ENCODE measurements at places on chromosomes 4 and X.

GRCh38 chr4:71537551-71538065 lies 198.8 kb downstream of the SLC4A4 start:
- no peak for DNase-seq

DNA sequence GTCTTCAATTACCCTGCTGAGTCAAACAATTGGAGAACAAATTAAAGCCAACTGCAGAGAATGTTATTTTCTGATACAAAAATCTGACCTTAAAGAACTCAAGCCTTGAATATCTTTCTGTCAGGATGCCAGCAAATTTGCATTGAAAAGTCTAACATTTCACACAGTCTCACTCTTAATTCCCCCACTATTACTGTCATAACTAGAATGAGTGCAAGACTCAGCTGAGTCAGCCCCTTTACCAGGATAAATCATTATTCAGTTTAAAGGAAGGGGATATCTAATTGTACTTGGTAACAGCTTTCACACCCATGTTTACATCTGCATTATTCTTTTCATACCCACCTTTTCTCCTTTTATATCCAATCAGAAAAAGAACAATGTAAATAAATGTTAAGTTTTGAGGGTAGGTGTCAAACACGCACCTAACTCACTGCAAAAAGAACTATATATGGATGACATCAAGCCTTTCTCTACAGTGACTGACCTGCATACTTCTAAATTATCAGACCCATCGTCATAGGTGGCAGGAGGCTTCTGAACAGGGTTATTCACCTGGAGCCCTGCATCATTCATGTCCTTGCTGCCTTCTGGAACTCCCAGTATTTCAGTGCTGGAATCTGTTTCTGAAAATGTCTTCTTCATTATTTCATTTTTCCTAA lies 117.4 kb downstream of the TMA16 start:
- DNase-seq: no peak

DNA sequence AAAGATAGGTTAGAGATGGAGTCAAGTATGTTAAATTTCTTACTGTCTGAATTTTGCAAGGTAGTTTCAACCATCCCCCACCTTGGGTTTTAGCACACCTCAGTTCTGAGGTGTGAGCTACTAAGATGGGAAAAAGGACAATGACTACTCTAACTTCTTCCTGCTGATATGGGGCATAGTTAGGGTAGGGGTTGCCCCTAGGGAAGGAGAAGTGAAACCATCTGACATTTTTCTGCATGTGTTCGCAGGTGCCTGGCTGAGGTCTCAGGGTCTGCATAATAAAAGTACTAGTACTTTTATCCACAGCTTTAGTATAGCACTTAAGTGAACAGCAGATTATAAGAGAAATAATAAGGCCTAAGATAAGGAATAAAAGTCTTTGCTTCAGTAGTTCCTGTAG lies 129.5 kb upstream of the CYSLTR1 start:
- no peak for DNase-seq

DNA sequence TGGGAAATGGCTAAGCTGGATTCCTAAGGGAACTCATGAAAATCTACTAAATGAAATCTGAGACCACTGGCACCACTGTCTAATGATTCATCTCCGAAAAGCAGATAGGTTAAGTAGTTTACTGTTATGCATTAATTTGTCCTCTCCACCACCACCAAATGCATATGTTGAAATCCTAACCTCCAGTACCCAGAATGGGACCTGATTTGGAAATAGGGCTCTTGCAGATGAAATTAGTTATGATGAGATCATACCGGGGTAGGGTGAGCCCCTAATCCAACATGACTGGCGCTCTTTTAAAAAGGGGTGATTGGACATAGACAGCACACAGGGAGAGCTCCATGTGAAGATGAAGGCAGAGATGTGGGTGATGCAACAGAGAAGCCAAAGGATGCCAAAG lies 124.9 kb upstream of the GUCY1A1 start:
- DNase-seq: no peak

- peak; percentile 38 for DNase-seq
Observed at GRCh38 chr4:7625071-7625470, 190.3 kb upstream of the PSAPL1 start.

DNA sequence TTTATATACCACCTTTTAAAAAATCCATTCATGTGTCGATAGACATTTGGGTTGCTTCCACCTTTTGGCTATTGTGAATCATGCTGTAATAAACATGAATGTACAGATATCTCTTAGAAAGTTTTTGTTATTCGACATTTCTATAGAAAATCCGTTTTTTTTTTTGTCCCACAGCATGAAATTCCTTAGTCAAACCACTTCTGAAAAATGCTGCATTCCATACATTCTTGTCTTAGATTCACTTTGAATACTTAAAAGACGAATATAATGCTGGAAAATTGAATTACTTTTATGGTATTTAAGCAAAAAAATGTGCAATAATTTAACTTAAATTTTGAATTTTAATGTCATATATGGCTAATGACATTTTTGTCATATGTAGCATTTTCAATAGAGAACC lies 1345.5 kb downstream of the TECRL start:
- no peak for DNase-seq

DNA sequence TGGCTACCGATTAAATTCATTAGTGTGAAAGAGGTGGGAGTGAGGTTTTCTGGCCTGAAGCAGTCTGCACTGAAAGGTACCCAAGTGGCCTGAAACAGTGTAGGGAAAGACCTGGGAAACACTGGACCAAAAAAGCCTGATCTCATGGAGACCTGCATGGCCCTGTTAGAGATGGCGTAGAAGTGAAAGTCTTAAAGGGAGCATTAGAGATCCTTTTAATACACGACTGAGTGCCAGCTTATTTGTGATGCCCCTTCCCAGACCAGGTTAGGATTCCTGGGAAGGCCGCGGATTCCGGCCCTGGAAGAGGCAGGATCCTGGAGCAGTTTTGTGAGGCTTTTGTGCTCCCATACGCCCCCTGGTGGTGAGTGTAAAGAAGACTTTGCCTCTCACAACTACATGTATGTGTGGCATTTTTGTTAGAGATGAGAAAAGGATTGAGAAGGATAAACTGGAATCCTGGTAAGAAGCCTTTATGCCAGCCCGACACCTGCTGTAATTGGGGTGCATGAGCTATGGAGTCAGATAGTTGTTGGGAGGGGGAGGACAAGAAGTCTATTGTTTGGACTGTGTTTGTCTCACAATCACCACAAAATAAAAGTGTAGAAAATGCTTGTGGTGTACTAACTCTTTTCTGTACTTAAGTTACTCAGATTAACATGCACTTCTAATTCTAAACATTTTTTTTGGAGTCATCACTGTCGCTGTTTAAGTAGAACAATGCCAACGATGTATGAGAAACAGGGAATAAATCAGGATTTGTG lies 54.0 kb downstream of the JADE1 start:
- DNase-seq: peak; percentile 53

DNA sequence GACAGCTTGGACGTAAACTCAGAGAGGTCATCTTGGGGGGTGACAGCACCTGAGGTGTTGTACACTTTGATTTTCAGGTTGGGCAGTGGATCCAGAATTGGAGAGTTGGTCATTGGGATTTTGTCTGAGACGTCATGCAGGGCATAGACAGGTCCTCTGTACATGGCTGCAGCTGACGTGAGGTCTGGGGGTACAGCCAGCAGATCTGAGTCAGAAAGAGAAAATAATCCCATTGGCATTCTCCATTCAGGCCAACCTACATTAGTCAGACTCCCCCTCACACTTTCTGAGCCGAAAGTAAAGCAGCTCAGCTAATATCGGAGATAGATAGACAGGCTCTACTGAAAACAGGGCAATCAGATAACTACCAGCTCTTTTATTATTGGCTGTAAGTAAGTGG lies 329.7 kb downstream of the UNC5C start:
- DNase-seq: no peak

DNA sequence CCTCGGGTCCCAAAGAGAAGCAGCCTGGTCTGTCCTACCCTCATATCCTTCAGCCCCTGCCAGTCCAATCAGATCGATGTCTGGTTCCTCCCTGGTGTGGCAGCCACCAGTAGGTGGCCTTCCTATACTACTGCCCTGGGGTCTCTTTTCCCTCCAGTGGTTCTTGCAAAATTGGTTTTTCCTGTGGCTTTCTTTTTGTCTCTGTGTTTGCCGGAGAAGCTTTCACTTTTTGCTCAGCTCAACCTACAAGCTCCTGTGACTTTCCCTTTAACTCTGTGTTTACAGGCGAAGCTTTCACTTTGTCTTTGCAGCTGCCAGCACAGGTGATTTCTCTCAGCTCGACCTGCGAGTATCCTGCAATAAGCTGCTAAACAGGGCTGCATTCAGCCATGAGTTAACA lies 46.8 kb downstream of the UGT2A3 start:
- DNase-seq: no peak

DNA sequence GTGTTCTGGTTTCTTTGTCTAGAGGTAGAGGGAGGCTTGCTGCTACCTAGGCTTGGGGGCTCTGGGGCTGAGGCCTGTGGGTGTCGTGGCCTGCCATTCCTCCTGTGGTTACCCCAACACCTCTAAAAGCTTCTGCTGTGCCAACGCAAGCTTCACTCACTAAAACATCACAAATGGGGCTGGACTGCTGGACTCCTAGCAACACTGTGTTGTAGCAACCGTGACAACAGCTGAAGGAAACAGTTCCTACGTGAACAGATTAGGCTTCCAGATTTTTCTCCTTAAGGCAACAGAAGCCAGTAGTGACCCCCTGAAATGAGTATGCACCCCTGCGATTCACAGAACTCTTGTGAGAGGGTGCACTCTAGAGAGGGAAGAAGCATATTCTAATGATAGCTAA lies 138.3 kb upstream of the TEX13D start:
- DNase-seq: no peak

DNA sequence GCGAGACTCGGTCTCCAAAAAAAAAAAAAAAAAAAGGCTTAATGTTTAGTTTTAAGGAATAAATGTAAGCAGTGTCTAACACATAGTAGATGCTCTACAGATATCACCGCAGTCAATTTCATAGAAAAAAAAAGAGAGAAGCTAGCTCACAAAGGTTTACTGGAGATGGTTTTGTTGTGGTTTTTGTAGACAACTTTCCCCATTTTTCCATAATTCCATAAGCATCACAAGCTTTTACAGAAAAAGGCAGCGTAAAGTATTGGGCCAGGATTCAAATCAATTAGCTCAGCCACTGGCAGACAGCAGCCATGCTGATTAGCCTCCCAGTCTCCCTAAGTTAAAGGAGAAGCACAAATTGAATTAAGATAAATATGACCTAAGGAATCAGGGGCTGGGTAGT lies 1.5 kb downstream of the GRSF1 start:
- DNase-seq: no peak

DNA sequence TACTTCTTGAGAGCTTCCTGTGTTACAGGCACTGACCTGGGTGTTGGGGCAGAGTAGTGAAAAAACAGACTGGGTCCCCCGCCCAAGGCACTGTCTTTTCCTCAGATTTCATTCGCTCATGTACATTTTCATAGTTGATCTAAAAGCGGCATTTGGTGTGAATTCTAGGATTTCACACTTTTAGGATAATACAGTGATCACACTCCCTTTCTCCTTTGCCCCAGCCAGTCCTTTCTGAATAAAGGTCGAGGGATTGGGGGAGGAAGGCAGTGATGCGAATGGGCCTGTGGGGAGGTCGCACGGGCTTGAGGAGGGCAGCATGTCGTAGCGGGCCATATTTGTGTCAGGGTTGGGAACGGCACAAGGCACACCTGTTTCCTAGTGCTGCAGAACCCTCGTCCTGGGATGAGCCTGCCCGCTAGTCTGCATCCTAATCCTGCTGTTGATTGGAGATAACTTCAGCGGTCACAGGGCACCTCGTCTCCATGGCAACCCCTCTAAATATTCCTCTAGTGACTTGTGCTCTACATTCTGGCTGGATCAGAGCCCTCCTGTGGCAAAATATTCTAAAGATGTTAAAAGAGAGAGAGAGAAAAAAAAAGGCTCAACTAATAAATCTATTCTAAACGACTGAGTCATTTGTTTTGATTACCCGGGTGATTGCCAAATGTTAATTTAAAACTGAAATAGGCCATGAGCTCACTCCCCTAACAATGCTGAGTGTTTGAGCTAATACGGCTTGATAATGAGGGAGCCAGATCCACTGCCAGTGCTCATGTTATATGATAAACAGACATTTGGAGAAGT lies 21.8 kb downstream of the FHL1 start:
- peak; percentile 87 for DNase-seq

- no peak for DNase-seq
Observed at GRCh38 chrX:80011522-80011921, 3.0 kb upstream of the TBX22 start.

All from GM04504 (cell line).